ENCODE measurements at places on chromosomes 5 and 9. TPM values are rescaled to one million over a fixed set of nuclear protein-coding genes. Genes with fewer than 3 reads are reported as not detected.

The MOB3B gene
- not detected for total RNA-seq

The LIX1 gene
- not detected for total RNA-seq

The NUTM2G gene
- not detected for total RNA-seq

The LCN9 gene
- total RNA-seq: not detected

The UHRF2 gene
- 61.0 TPM for total RNA-seq

The PIP5KL1 gene
- 2.7 TPM for total RNA-seq

The PCDHB15 gene
- 2.7 TPM for total RNA-seq

The DRD1 gene
- total RNA-seq: not detected

The HDAC3 gene
- total RNA-seq: 64.4 TPM

The IL5 gene
- not detected for total RNA-seq

The SLC6A18 gene
- total RNA-seq: not detected

The ZNF354C gene
- total RNA-seq: 3.2 TPM

The ATOX1 gene
- 164 TPM for total RNA-seq

The AHRR gene
- 29.2 TPM for total RNA-seq

The ZSWIM6 gene
- total RNA-seq: 7.1 TPM

The OMD gene
- total RNA-seq: not detected

The SLC1A3 gene
- total RNA-seq: 23.9 TPM

The TUSC1 gene
- 24.5 TPM for total RNA-seq

The HTR1A gene
- not detected for total RNA-seq

The SPATA6L gene
- 2.3 TPM for total RNA-seq

The PPIP5K2 gene
- 25.7 TPM for total RNA-seq

The CKMT2 gene
- total RNA-seq: not detected

The AJM1 gene
- 3.0 TPM for total RNA-seq

The LEAP2 gene
- 0.11 TPM for total RNA-seq

The LHX3 gene
- not detected for total RNA-seq

The ZDHHC11 gene
- total RNA-seq: 15.5 TPM

The CATSPER3 gene
- total RNA-seq: not detected

The ERCC8 gene
- total RNA-seq: 7.9 TPM

The ZBED3 gene
- total RNA-seq: 6.7 TPM

The SLC36A2 gene
- not detected for total RNA-seq

The IFNA17 gene
- not detected for total RNA-seq

The CRB2 gene
- total RNA-seq: not detected

The FGD3 gene
- 0.23 TPM for total RNA-seq

The WNK2 gene
- total RNA-seq: 1.5 TPM

The ABHD17B gene
- 16.9 TPM for total RNA-seq
